ENCODE measurements at places on chromosomes 1 and 21.

DNA sequence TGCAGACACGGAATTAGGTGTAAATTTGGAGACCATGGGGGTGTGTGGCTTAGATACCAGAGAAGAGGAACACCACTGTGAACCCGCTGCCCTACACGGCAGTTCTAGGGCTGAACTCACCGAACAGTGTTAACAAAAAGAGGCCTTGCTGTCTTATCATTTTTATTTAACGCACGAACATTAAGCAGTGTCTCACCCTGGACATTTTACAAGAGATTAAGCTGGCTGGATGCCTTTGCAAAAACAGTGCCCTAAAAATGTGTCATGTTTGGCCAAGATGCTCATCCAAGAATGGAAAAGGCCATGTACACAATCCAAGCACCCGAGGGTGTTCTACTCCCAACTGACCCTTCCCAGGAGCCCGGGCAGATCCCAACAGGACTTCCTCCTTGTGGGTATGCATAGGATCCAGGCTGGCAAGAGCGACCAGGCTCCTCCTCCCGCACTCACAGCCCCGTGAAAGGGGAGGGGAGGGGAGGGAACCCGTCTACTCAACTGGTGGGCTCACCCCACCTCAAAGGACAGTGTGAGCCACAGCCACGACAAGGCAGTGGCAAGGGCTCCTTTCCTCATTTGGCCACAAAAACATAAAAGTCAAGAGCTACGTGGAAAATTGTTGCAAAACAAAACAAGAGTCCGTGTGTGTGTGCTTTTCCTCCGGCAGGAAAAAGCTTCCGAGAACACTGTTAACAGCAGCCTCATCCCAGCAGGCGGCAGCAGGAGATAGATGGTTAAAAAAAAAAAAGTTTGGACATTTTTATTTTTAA, 20.3 kb downstream of the C2CD2 start:
- no peak for DNase-seq

- DNase-seq, result no peak
Observed at GRCh38 chr1:9233241-9233941, 1.2 kb upstream of the H6PD start.

- no peak for DNase-seq
Observed at GRCh38 chr1:160438317-160438918, 38.1 kb downstream of the VANGL2 start.

DNA sequence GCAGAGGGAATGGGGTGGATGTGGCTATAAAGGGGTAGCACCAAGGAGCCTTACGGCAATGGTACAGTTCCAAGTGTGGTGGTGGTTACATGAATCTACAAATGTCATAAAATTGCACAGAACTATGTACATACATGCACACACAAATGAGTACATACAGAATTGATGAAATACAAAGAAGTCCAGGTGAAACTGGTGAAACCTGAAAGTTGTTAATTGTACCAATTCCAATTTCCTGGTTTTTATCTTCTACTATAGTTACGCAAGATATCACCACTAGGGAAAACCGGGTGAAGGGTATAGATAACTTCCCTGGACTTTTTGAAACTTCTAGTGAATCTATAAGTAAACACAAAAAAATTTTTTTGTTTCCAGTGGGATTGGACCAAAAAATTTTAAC, 18.9 kb downstream of the HSF2BP start:
- no peak for DNase-seq

DNA sequence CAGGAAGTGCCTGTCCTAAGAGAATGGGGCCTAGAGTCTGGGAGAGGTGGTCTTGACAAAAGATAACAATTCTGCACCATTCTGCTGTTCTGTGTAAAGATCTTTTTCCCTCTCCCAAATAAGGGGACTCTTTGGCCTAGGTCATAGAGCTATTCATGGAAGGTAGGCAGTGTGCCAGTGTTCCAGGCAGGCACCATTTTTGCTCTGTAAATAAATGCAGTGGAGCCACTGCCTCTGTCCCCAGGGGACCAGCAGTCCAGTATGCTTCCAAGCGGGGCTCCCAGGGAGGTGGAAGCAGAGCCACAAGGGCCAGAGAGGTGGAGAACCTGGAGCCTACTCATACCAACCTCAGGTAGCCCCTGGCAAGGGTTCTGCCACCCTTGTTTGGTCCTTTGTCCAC, 25.9 kb downstream of the KCNA2 start:
- DNase-seq, result no peak

DNA sequence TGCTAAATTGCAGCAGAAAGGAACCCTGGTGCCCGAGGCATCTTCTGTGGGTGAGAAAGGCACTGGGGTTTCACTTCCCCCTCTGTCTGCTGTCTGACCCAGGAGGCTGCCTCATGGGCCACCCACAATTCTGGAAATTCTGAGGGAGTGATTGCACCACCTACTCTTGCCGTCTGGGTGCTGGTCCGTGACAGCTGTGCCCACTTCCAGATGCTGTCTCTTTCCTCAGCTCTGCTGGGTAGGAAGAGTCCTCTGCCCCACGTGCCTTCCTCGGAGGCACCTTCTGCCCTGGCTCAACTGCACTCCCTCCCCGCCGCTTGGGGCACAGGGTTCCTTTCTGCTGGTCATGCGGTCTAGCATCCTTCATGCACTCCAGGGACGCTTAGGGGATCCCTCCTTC, 96.3 kb downstream of the ARHGEF10L start:
- DNase-seq, result no peak
